HT-29 (cell line): ENCODE measurements at places on chromosomes 1 and 21.

GRCh38 chr1:91700771-91701471, 185.0 kb downstream of the TGFBR3 start:
- no peak for DNase-seq

GRCh38 chr1:27661412-27662075, 10.4 kb downstream of the IFI6 start:
- DNase-seq, result no peak

DNA sequence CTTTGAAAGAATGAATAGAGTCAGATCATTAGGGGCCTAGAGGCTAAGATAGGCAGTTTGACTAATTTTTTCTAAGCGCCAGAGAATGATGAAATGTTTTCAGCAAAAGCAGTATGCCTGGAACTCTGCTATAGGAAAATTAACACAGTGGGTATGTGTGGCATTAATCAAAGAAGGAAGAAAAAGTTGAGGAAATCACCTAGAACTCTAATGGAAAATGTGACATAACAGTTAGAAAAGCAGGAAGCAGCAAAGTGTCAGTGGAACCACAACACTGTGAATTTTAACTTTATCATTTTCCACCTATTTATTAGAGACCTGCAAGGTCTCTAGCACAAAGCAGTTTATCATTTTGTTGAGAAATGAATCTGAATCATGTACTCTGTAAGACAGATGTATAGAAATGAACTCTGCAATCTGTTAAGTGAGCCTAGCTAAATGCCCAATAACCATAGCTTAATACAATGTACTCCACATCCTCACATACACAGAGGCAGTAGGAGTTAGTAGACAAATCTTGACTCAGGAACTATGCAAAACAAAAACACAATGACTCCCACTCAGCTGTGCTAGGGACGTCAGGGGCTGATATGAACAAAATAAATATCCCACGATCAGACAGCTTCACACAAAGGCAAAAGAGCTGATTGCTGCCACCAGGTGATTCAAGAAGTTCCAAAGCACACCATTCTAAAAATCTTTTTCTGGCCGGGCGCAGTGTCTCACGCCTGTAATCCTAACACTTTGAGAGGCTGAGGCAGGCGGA, 500.7 kb upstream of the NFIA start:
- no peak for DNase-seq

- DNase-seq, result no peak
Measured at GRCh38 chr1:197955486-197956394, 38.6 kb downstream of the LHX9 start.

GRCh38 chr1:225868631-225869330, 13.4 kb downstream of the TMEM63A start:
- DNase-seq, result peak; percentile 46

- DNase-seq, result no peak
Measured at GRCh38 chr1:237867380-237867888, 23.3 kb downstream of the ZP4 start.

DNA sequence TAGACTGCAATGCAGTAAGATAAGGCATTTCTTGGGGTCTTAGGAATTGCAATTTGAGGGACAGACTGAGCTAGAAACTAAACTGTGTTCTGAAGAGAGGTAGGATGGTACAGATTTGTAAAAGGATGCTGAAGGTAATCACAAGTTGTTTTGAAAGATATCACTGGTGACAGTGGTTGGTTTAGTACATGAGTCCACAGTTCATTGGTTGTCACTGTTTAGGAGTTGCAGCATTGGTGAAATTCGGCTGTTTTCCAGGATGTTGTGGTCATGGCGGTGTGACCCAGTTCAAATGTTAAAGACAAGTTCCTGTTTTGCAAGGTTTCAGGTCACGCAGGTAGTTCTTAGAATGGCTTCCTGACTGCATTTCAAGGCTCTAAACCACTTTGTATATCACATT, 292.8 kb upstream of the B3GALT2 start:
- DNase-seq, result peak; percentile 64

- peak; percentile 20 for DNase-seq
Measured at GRCh38 chr1:44985747-44986359, 542 bp downstream of the EIF2B3 start.

- DNase-seq, result peak; percentile 70
Measured at GRCh38 chr1:239858057-239858456, 233.6 kb upstream of the FMN2 start.

GRCh38 chr1:115648717-115649691, 7.2 kb downstream of the VANGL1 start:
- no peak for DNase-seq

GRCh38 chr1:94599095-94599813, 57.7 kb upstream of the F3 start:
- DNase-seq, result peak; percentile 55

- no peak for DNase-seq
Measured at GRCh38 chr1:201374364-201374763, 3.1 kb downstream of the TNNT2 start.

DNA sequence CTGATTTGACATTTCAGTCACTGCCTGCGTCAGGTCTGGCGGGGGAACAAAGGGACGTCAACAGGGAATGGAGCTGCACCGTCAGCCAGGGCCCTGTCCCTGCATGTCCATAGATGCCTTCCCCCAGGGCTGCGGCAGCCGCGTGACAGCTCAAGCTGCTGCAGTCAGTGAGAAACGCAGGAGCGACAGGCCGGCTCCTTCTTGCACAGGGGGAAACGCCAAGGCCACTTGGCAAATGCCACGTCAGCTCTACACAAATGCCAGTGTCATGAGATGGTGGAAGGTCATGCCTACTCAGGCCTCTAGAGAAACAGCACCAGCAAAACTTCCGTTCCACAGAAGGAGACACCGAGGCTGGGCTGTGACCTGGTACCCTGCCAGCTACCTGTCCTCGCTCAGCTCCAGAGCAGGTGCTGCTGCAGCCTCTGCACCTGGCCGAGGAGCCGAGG, 37.7 kb downstream of the SYF2 start:
- DNase-seq, result no peak

GRCh38 chr1:21567241-21568005, 58.2 kb downstream of the ALPL start:
- DNase-seq, result no peak

GRCh38 chr1:185672719-185673360, 61.4 kb upstream of the HMCN1 start:
- no peak for DNase-seq

- peak; percentile 52 for DNase-seq
Measured at GRCh38 chr1:231241750-231242149, 738 bp downstream of the GNPAT start.

DNA sequence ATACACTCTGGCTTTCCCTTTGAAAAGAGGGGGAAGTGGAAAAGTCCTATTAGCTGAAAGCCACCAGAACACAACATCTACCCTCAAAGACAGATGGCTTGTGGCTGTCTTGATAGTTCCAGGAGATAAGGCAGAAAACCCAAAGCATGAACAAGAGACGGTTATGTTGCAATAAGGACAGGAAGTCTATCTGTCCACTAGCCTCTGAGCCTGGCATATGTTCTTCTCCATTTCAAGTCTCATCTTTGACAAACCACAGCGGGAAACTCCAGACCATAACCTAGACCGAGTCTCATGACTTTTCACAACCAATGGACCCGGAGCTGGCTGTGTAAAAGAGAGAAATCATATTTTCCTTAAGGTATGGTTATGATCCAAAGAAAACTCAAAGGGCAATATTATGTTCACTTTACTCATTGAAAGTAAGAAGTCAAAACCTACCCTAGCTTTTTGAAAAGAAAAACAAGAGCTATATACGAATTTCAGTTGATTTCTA, 33.8 kb downstream of the DUSP10 start:
- DNase-seq, result no peak

DNA sequence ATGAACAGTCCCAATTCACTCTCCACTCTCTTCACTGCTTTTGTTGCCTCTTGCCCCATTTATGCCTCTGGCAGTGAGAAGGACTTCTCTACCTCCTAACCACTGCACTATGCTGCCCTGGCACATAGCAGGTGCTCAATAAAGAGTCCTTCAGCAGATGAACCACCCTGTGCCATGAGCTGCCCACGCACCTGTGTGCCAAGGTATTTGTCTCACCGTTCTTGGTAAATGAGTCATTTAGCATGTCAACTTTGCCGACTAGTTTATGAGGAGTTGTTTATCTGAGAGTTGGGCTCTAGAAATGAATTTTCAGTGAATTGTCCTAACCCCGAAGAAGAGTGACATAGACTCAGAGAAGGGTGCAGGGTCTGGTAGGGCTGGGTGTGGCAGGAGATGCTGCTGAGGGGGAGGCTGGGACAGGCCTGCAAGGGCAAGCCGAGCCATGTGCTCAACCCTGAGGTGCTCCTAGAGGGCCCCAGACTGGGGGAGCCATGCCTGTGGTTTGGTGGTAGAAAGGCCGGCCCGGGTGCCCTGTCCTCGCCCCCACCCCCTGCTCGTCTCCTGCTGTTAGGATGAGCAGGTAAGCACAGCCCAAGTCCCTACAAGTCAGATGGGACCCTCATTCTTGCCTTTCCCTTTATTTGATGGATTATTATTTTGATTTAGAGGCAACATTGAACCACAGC, 654.5 kb downstream of the MATN1 start:
- no peak for DNase-seq

DNA sequence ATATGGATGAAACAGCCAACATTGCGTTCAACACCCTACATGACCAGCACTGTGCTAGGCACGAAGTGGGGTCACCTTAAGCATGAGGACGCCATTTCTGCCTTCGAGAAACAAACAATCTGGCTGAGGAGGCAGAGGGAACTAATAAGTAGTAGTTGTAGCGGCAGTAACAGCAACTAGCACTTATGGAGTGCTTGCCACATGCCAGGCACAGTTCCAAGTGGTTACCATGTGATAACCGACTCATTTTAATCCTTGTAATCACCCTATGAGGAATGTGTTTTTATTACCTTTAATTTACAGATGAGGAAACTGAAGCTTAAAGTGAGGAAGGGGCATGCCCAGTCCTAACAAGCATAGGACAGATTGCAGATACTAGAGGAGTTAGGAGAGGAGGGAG, 33.7 kb downstream of the KCND3 start:
- no peak for DNase-seq

DNA sequence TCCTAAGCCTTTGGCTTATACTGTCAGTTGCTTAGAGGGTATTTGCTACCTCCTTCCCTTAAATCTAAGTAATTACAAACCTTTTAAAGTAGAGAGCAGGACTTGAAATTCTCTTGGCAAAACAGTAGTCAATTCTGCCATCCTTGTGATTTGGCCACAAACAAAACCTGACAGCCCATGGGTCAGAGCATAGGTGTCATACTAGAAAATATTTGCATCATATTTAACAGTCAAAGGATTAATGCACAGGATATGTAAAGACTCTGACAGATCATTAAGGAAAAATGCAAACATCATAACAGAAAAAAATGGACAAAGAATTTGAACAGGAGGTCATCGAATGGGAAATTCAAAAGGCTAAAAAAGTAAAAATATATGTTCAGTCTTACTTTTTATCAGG, 50.5 kb downstream of the ZFYVE9 start:
- no peak for DNase-seq

DNA sequence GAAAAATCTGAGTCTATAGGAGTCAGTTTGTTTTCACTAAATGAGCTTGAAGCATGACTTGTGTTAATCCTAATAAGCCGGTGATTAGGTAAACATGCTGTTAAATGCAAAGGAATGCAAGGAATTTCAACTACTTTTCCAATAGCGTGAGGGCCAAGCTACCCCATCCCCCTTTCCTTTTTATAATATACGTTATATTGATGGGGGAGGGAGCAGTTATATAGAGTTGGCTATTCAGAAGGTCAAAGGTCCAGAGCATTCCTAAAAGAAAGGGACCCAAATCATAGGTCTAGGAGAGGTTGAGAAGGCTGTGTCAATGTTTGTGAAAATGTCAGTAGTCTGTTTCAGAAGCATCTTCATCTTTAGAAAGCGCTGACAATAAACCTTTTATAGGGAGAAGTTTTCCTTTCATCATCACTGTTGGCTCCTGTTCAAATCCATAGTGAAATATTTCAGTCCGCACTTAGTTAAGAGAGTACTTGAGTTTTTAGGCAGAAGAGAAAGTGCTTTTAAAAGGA, 3.8 kb downstream of the CCN1 start:
- peak; percentile 23 for DNase-seq

DNA sequence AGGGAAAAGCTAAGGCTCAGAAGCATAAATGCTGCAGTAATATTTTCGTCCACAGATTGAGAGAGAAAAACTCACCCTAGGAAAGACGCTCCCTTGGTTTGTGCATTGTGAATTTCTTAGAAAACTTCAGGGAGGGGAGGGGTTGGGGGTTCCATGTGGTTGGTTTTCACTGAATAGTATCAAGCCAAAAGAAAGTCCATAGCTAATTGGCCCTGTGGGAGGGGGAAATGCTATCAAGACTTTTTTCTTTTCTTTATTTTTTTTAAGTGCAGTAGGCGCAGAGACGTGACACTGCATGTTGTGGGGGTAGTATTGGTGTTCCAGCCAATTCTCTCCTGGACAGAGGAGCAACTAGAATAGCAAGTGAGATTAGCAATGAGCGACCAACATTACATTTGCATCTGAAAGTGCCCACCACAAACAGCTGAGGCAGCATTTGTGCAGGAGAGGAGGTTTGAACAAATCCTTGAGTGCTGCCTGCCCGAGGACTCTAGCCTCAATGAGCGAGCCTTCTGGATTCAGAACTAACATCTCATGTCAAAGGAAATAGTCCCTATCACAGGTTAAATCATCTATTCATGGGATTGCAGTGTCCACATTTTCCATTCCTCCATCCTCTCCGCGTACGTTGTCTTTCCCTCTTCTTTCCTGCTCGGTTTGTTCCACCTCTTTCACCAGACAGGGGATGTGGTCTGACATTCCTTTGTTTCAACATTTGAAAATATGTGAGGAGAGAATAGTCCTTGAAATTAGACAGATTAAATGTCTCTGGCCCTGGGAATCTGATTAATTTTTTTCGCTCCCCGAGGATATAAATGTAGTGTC, 118.0 kb upstream of the MARK1 start:
- no peak for DNase-seq

GRCh38 chr1:30903343-30904034, 5.1 kb downstream of the SDC3 start:
- no peak for DNase-seq

DNA sequence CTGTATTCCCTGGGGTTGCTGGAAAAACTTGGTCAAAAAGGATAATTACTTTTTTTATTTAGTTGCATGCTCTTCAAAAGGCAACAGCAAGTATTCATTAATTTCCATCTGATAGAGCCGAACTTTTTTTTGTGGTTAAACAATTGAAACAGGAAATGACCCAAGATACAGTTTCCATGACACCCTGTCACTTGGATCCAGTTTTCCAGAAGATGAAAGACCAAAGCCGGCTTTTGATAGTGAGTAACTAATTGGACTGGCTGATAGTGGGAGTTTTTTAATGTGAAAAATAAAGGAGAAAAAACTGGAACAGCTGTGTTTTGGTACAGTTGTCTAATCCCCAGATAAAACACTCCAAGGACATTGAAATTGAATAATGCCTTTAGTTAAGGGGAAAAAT, 33.0 kb downstream of the CACHD1 start:
- no peak for DNase-seq

DNA sequence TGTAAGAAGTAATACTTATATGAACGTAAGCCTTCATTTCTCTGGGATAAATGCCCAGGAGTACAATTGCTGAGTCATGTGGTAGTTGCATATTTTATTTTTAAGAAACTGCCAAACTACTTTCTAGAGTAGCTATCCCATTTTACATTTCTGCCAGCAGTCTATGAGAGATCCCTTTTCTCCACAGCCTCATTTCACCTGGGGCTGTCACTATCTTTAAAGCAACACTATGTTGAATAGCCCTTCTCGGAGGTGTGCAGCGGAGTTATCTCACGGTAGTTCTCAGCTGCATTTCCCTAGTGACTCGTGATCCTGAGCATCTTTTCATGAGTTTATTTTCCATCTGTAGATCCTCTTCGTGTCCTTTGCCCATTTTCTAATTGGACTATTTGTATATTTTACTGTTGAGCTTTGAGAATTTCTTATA, 93.4 kb downstream of the ADARB1 start:
- DNase-seq, result no peak
